Ascending aorta (tissue), 2 donors: ENCODE measurements at places on chromosomes 2 and 18.

DNA sequence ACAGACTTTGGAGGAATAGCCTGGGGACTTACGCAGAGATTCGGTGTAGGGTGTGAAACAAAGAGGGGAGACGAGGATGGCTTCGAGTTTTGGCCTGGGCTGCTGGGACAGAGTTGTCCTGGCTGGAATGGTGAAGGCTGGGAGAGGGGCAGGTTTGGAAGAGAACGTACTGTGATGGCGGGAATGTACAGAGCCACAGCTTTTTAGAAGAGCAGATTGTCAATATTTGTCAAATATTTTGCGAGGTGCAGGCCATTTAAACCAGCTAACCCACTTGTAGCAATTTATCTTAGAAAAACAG, 14.4 kb upstream of the ITM2C start:
- no peak for DNase-seq

DNA sequence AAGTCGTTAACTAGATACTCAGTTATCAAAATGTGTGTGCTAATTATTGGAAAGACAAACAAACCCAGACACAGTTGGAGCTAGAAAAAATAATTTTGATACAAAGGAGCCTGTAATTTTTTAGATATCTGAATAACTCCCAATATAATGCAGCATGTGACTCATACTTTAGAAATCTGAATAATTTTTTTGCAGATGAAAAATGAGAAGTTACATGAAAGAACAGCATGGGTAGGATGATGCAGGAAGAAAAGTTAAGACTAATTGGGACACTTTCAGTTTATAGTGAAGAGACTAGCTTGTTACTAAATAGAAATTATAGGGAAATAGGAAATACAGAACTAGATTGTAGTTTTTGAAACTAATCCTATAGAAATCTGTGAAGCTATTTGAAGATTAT, 945.8 kb downstream of the CBLN2 start:
- no peak for DNase-seq

- DNase-seq: no peak
Observed at GRCh38 chr2:54772531-54772930, 49.1 kb downstream of the EML6 start.

DNA sequence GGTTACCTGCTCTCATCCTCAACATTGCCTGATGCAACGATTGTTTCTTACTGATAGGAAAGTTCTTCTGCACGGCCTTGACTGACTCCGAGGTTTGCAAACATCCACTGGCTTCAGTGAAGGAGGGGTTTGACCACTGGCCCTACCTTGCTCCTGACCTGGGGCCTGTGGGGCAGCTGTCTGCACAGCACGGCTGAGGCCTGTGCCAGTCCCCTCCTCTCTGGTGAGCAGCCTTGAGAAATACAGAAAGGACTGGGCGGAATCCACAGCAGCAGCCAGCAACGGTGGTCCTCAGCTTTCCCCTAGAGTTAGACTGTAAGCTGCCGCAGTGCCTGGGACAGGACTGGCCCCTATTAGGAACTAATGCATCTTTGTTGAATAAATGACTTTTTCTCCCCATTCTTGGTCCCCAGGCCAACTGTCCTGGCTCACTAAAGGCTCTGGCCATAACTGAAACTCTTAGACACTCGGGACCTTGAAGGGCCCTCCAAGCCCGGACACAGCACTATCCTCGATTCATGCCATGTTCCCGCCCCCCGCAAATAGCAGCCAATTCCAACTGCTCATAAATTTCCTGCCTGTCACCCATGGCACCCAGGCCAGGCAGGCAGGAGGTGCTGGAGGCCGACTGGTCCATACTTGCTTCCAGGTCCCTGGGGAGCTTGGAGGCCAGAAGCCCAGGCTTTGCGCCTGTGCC, 26.7 kb downstream of the ATOH8 start:
- peak; percentile 83 for DNase-seq

GRCh38 chr2:232455426-232456255, at the start of gene ALPI:
ALPI (plus strand) TSS chr2:232456153; CDS start chr2:232456200, 47 bp downstream.
- peak; percentile 56 for DNase-seq

DNA sequence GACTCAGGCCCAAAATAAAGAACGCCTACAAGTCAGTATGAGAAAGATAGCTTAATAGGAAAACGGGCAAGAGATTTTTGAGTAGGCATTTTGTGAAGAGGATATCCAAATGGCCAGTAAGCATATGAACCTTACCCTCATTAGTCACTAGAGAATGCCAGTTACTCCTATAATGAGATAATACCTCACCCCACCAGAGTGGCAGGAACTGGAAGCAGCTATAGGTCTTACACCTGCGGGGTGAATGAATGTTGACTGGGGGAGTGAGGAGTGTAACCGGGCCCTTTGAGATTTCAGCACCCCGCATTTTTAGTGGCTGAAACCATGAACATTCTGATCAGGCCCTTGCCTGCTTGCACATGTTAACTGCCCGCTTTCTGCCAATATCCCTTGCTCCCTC, 7.5 kb upstream of the PTPN2 start:
- DNase-seq: no peak

GRCh38 chr2:199111458-199111857, 346.3 kb downstream of the SATB2 start:
- no peak for DNase-seq

- no peak for DNase-seq
Observed at GRCh38 chr2:7685342-7686015, 768.3 kb downstream of the RNF144A start.

- no peak for DNase-seq
Observed at GRCh38 chr2:152490686-152491455, 155.9 kb downstream of the FMNL2 start.

DNA sequence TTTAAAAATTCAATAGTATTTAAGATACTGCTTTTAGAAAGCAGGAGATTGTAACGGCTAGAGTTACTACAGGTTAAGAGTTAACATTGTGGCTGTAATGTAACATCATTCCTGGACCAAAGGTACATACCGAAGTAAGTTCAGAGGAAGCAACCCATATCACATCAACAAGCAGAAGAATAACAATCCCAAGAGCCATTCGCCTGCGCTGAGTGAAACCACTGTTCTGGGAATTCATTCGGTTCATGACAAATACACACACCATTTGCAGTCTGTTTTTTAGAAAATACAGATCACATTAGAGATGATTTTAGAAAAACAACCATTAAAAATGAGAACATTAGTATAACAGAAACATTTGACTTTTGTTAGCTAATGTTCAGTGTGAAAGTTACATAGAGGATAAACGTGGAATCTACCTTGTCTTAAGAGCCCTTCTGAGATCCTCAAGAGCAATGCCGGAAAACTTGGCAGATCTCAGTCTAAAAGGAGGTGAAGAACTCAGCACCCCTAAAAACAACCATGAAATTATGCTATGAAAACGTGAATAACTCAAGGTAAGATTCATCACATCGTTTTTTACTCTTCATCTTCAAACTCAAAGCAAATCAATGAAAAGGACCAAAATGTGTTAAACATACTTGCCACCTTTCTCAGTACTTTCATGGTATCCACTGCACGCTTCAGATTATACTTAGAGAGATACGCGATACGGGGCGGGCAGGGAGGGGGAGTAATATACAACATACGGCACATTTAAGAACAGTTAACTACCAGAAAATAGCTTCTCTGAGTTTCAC, 1.2 kb downstream of the SLC35F5 start:
- no peak for DNase-seq

DNA sequence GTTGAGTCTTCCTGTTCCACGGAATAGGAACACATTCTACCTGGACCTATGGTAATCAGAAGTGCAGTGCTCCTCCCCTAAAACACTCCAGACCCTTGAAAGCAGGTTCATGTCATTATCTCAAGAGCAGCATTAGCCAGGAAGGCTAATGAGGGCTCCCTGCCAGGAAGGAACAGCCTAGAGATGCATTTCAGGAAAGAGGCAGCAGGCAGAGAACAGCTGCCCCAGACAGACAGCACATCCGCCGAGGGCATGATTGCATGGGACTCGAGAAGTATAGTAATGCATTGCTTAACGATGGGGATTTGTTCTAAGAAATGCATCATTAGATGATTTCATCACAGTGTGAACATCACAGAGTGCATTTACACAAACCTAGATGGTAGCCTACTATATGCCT, 171.5 kb downstream of the ALK start:
- DNase-seq: no peak
